NCI-H1092 treated with DMSO at 0.1 percent for 48 hours (cell line): ENCODE measurements at places on chromosomes 5 and 9.
A peak's percentile ranks its signal among the peaks of the same experiment; 100 is the strongest.

- no peak for DNase-seq
These were observed 445.0 kb upstream of the KIF2A start for GRCh38 chr5:61860978-61861377.

- no peak for DNase-seq
These were observed 125.5 kb downstream of the MVB12B start for GRCh38 chr9:126452106-126452505.

DNA sequence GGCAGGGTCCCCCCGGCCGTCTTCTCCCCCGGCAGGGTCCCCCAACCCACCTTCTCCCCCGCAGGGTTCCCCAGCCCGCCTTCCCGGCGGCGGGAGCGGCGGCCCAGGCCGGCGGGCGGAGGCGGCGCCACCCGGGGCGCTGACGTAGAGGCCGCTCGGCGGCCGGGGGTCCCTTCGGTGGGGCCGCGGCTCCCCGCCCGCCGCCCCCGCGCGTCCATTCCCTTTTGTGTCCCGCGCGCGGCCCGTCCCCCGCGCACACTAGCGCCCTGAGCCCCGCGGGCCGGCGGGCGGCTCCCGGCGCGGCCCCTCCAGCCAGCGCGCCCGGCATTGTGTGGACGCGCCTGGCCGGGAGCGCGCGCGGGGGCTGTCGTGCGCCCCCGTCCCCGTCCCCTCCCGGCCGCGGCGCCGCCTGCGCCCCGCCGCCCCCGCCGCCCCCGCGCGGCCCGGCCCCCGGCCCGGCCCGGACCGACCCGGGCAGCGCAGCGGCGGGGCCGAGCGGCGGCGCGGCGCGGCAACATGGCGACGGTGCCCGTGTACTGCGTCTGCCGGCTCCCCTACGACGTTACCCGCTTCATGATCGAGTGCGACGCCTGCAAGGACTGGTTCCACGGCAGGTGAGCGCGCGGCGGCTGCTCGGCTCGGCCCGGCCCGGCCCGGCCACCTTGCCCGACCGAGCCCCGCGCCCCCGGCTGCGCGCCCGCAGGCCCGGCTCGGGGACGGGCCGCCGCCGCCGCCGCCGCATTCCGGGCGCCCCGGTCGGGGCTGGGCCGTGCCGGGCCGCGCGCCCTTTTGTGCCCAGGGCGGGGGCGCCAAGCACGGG is at the start of gene PHF2:
PHF2 (plus strand) TSS at position 327 of the 820 bp plus-strand sequence; CDS start at position 517, 190 bp downstream.
- DNase-seq, result no peak

GRCh38 chr5:60521376-60522291 is 178.3 kb downstream of the DEPDC1B start:
- DNase-seq, result no peak

- DNase-seq, result no peak
These were observed 73.3 kb downstream of the DPYSL3 start for GRCh38 chr5:147436596-147436995.

DNA sequence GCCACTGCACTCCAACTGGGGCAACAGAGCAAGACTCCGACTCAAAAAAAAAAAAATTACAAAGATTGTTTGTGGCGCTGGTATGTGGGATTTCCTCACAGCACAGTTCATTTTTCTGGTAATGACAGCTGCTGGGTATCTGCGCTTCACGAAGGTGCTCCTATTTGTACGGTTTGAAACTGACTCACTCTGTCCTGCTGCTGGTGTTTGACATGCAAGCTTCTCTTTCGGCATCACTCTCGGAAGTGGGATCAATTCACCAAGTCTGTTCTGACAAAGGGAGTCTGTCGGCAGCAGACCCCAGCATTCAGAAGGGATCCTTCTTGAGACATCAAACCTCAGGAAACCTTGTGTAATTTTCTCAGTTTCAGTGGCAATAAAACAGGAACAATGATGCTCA is 26.3 kb downstream of the MAML1 start:
- no peak for DNase-seq

GRCh38 chr5:115494570-115495289 is 49.8 kb downstream of the FEM1C start:
- no peak for DNase-seq

DNA sequence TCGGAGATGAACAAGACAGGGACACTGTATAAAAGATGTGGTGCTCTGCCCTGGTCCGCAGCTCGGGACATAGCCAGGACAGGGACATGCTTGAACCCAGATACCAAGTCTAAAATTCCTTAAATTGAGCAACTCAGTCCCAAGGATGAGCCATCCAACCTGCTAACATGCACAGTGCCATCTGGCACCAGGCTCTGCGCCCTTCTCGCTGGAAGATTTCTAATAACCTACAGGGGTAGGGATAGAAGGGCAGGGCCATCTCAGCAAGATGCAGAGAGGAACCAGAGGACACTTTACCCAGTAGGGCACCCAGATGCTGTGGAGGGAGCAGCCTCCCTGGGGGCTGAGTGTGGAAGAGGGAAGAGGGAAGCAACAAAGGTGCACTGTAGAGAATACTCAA is 60.1 kb downstream of the SEMA4D start:
- no peak for DNase-seq

GRCh38 chr9:34256987-34257585 is 72.0 kb downstream of the KIF24 start:
- DNase-seq, result no peak

- no peak for DNase-seq
These were observed 2.1 kb downstream of the EDIL3 start for GRCh38 chr5:84382363-84383295.

DNA sequence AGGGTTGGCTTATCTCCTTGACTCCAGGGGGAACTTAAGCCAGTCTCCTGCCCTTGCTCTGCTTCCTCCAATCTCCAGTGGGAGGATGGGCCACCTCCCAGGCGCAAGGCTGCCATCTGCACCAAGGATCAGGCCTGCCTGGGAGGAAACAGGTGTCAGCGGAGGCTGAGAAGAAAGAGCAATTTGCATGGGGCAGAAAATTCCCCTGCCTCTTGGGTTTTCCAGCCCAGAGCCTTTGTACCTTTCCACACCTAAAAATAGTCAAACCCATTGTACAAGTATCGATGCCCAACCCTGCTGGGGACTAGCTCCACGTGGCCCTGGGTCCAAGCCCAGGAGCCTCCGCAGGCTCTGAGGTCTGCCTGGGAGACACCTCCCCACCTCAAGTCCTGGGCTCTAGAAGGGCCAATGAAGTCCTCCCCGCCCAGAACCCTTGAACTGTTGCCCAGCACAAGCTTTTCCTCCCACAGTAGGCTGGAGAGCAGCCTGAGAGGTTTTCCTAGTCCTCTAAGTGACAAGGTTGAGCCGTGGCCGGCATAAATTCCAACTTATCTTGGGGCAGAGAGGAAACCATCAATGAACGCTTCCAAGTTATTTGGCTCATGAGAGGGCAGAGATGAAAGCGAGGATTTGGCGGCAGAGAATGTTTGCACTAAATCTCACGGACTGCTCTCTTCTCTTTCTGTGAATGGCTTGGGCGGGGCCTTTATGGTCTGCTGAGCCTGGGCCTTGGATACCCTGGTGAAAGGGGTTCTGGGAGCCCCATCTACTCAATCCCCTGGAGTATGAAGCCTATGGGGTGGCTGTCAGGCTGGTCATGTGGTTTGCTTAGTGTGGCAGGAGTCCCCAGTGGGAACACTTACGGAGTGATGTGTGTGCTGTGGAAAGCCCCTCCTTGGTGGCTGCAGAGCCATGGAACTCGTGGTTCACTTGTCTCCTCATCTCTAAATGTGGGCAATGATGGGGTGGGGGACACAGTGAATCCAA is 15.6 kb downstream of the JADE2 start:
- DNase-seq, result peak; percentile 15

DNA sequence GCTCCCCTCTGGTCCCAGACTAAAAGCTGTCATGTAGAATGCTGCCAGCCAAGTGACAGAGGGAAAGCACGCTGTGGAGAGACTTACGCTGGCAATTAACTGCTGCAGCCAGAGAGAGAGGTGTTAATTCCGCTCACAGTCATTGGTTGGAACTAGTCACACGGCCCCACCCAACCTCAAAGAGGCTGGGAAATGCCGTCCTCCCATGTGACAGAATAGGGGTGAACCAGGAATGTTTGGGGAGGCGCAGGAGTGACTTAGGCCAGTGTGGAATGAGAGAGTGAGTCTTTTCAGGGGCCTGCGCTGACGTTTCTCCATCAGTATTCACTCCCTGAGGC is 87.6 kb downstream of the AMBP start:
- no peak for DNase-seq

- DNase-seq, result peak; percentile 18
These were observed 93.3 kb downstream of the KIAA0825 start for GRCh38 chr5:94524841-94525697.

- no peak for DNase-seq
These were observed 79.0 kb downstream of the PRLR start for GRCh38 chr5:35151146-35151920.

GRCh38 chr9:120091206-120091605 is 488.8 kb downstream of the CDK5RAP2 start:
- no peak for DNase-seq

DNA sequence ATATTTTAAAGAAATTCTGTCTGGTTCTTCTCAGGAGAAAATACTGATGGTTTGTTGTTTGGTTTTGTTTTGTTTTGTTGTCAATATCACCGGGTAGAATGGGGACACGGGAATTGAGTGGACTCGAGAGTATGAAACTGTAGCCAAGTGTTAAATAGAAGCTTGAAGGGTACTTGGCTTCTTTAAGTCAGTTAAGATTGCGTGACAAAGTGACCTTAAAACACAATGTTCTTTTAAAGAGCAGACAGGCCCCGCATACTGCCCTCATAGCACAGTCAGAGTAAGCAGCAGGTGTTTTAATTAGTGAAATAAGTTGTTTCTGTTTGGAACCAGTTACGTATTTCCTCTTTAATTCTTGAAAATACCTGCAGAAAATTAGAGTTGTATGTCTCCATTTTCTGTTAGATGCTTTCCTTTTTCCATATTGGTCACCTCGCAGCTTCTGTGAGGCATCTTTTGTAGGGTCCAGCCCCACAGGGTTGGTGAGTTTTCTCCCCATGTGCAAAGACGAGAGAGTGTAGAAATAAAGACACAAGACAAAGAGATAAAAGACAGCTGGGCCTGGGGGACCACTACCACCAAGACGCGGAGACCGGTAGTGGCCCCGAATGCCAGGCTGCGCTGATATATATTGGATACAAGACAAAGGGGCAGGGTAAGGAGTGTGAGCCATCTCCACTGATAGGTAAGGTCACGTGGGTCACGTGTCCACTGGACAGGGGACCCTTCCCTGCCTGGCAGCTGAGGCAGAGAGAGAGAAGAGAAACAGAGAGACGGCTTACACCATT is 9.6 kb downstream of the TRIP13 start:
- no peak for DNase-seq

- no peak for DNase-seq
These were observed 120.7 kb upstream of the ERCC6L2 start for GRCh38 chr9:95754533-95755420.

DNA sequence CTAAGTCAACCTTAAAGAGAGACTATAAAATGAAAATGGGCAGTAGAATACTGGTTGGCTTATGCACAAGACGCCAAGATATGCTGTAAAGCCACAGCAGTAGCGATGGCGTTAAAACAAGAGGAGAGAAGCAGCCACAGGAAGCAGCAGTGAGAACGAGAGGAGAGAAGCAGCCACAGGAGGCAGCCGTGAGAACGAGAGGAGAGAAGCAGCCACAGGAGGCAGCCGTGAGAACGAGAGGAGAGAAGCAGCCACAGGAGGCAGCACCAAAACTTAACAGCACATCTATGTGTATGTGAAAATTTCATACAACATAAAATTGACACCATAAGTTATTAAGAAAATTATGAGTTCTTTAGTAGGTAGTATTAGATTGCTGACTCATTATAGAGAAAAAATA is 2318.6 kb upstream of the ACO1 start:
- no peak for DNase-seq

- DNase-seq, result no peak
These were observed 120.4 kb upstream of the FST start for GRCh38 chr5:53359916-53360517.

DNA sequence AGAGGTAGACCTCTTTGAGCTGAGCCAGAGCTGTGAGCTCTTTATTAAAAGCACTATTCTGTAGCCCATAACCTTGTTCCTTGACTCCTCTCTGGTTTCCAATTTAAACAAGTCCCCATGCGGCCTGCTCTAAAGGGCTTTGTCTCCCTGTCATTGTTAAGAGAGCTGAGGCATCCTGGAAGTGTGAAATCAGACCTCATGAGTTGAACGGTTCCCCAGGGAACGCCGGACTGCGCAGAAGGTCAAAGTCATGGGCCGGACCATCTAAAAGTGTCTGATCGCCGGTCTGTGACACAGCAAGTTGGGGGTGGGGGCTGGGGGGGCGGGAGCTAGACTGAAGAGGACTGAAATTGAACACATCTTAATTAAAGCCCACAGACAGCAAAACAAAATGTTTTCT is 265.8 kb downstream of the SLF1 start:
- no peak for DNase-seq

- no peak for DNase-seq
These were observed 81.7 kb downstream of the ADAMTS19 start for GRCh38 chr5:129541648-129542251.

- DNase-seq, result no peak
These were observed 1.3 kb upstream of the ACTL7A start for GRCh38 chr9:108860764-108861163.

DNA sequence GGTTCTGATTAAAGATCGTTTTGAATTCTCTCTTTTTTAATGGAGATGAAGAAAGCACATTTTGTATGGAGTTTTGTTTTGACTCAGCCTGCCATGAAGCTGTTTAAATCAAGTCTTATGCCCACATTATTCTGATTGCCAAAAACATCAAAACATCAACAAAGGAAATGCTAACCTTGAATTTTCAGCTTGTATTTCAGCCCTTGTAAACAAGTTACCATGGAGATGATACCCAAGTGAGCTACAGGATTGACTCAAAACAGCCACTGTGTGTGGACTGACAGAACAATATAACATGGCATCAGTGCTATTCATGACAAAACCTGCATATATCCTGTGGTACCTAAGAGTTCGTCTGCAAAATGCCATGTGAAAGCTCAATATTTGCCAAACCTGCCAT is 1581.0 kb downstream of the MAT2B start:
- no peak for DNase-seq

DNA sequence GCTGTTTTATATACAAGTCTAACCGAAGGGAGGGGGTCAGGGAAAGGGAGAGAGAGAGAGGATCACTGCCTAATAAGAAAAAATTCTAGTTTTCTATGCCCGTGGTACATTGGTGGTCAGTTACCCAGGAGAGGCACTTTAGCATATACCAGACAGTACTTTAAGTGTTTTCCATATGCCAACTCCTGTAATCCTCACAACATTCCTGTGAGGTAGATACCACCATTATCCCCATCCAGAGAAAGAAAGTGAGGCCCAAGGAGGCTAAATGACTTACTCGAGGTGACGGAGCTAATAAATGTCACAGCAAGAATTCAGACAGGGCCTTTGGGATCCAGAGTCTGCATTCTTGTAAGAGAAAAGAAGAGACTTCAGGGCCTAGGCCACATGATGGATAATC is 161.8 kb downstream of the NTRK2 start:
- no peak for DNase-seq

GRCh38 chr5:131615957-131616356 is 19.1 kb downstream of the RAPGEF6 start:
- DNase-seq, result no peak
